LNCaP clone FGC (cell line): ENCODE measurements at places on chromosomes 6 and 20.

GRCh38 chr6:125717120-125717731 is 32.2 kb upstream of the HEY2 start:
- DNase-seq: no peak

- DNase-seq: no peak
These were observed 26.6 kb downstream of the FARS2 start for GRCh38 chr6:5287966-5288297.

DNA sequence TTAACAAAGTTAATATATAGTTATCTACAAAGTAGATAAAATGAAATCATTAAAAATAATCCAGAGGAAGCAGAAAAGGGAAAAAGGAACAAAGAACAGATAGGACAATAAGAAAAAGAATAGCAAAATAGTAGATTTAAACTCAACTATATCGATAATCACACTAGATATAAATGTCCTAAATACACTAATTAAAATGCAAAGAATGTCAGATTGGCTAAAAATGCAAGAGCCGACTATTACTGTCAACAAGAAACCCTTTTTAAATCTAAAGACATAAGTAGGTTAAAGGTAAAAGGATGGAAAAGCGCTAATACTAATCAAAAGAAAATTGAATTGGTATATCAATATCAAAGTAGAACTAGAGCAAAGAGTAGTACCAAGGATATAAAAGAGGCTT is 164.8 kb upstream of the AKAP12 start:
- DNase-seq: no peak

DNA sequence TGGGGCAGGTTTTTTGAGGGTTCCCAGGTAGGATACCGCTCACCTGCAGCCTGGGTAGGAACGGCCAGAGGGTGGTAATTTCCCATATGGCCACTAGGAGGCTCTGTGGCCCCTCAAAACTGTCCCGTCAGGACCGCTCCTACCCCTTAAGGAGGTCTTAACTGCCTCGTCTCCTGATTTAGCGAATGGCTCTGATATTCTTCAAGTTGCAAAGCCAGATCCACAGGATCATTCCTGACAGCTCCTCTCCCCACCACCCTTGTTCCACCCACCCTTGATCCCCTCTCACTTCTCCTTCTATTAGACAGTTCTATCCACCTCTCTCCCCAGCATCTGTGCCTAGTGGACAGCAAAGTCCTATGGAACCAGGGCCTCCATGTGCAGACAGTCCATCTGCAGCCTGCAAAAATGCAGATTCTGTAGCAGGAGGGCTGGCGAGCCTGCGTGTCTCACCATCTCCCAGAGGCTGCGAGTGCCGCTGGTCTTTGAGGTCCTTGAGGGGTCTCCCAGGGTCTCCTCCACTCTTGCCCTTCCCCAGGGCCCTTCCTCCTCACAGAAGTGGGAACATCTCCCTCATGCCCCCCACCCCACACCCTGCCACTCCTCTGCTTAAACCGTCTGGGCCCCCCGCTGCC is 34.3 kb upstream of the ZBP1 start:
- DNase-seq: no peak

DNA sequence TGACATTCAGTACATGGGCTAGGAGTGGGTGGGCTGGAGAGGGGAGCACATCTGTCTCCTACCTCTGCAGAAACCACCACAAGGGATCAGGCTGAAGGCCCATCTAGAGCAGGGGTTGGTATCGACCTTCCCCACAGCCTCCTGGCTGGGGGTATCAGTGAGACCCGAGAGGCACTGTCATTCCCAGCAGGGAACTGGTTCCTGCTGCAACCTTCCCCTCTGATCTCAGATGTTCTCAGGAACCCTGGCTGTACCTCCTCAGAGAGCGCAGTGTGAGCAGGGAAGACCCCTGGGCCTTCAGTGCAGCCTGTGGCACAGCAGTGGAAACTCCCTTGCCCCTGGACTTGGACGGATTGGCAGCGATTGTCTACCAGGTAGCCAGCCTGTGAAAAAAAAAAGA is 7.8 kb downstream of the IP6K3 start:
- no peak for DNase-seq

DNA sequence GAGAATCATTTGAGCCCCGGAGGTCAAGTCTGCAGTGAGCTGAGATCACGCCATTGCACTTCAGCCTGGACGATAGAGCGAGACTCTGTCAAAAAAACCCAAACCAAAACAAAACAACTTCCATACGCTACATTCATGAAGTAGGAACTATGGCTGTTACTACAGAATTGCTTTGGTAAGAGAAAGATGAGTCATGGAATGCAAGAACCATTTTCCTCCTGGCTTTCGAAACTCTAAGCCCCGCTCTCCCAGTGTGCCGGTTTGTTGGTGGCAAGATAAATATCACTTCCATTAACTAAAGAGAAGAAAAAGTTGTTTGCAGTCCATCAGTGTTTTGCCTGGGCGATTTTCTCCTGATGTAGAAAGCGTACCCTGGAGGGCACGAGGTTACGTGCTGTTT is 61.3 kb downstream of the ZDHHC14 start:
- no peak for DNase-seq

GRCh38 chr6:99434702-99435530 is 9.8 kb upstream of the PNISR start:
- DNase-seq: no peak

- DNase-seq: no peak
These were observed 19.8 kb downstream of the PXDC1 start for GRCh38 chr6:3731700-3732099.

DNA sequence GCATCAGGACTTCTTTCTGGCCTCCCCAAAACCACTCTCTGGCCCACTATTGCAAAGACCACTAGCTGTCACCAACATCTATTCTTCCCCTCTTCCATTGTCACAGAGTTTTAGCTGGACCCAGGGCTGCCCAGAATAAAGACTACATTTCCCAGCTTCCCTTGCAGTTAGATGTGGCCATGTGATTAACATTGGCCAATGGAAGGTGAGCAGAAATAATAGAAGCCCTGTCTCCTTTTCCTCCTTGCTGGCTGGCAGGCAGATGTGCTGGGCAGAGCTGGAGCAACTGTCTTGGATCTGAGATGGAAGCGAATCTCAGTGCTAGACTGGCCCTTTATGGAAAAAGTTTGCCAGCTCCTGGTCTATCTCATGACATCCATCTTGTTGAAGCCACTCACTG is 97.0 kb downstream of the KCNB1 start:
- no peak for DNase-seq

DNA sequence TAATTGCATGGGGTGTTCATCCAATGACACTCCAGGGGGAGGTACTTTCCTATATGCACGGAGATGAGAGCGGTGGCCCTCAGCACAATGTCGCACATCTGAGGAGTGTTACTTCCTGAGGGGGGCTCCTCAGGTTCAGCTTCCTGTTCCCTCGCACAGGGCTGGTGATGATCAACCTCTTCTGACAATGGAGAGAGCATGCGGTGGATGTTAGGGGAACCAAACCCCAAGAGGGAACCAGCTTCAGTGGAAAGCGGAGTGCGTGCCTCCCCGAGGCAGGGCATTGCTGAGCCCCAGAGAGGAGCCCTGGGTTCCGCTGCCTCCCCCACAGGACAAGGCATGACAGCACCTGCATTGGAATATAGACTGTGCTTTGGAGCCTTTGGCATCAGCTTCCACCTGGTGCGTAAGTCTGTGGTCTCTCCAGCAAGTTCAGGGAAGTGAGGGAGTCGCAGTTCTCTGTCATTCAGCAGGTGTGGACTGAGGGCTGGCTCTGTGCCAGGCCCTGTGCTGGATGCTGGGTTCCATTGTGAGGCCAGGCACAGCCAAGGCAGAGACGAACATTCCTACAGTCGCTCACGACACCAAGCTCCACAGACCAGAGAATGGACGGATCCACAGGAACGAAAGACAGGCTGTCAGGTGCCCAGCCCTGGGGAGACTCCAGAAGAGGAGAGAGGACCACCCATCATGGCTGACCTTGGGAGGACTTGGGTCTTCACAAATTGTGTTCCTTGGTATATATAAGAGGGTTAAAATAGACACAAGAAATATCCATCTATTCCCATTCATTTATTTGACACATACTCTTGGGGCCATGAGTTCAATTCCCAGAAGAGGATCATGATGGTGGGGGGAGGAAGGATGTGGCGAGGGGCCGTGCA is 3.9 kb upstream of the ZNF831 start:
- DNase-seq: no peak

DNA sequence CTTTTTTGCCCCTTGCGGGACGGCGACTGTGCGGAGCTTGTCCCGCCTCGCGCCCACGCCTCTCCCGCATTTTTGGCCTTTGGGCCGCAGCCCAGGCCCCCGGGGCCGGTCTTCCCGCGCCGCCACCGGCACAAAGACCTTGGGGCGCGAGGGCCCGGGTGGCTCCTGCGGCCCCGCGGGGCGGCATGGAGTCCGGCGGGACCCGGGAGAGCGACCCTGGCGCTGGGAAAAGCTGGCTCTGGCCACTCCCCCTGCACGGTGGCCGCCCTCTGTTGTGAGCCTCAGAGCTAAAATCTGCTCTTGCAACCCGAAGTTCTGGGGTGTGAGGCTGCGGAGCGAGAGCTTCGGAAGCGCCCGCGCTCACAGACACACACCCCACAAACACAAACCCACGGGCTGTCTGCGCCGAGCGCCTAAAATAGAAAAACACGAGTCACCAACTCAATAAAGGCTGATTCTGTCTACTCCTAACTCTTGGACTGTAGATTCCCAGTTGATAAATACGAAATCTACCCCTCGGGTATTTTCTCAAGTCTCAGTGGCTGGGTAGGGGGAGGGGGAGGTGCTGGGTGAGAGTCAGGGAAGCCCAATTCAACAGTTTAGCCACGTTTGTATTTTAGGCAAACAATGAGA is 496 bp upstream of the BEND3 start:
- DNase-seq: no peak

GRCh38 chr6:63553208-63553607 is 19.1 kb upstream of the LOC128125822 start:
- no peak for DNase-seq

- peak; percentile 21 for DNase-seq
These were observed at the start of gene NPEPL1 for GRCh38 chr20:58692579-58693225. TSS of gene NPEPL1 (plus strand) at chr20:58692800. CDS start at chr20:58692901, 101 bp downstream.

GRCh38 chr6:31399589-31400466 is 3.6 kb upstream of the MICA start:
- peak; percentile 74 for DNase-seq

- DNase-seq: peak; percentile 95
These were observed 166.0 kb downstream of the DLL1 start for GRCh38 chr6:170124836-170125235.

GRCh38 chr6:70180183-70180900 is 122.5 kb downstream of the COL9A1 start:
- DNase-seq: no peak

GRCh38 chr20:53652859-53653517 is 59.3 kb upstream of the ZNF217 start:
- no peak for DNase-seq

DNA sequence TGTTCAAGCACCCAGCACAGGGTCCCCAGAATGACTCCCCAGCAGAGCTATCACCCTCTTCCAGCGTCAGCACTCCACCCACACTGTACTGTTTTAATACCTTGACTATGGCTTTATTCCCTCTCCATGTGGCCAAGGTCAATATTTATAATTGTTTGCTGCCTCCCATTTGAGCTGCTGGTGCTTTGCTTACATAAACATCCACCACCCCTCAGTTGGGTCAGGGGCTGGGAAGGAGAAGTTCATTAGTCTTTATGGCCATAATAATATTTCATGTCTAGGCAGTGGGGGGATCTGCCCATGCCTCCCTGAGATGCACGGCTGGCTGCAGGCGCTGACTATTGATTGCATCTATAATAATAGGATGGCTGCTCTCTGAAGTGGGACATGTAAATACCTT is 41.8 kb upstream of the SAYSD1 start:
- peak; percentile 42 for DNase-seq
